ENCODE measurements at places on chromosomes 1 and 21. TPM values are rescaled to one million over a fixed set of nuclear protein-coding genes. Genes with fewer than 3 reads are reported as not detected.

- DNase-seq, result no peak
- no peaks in the 10 kb centered on the region for H3K27me3 ChIP-seq
- no peaks in the 10 kb centered on the region for H3K36me3 ChIP-seq
- H3K27ac ChIP-seq, result no peak overlapping the region
Observed at GRCh38 chr1:6511561-6512244, 20.2 kb upstream of the PLEKHG5 start.

DNA sequence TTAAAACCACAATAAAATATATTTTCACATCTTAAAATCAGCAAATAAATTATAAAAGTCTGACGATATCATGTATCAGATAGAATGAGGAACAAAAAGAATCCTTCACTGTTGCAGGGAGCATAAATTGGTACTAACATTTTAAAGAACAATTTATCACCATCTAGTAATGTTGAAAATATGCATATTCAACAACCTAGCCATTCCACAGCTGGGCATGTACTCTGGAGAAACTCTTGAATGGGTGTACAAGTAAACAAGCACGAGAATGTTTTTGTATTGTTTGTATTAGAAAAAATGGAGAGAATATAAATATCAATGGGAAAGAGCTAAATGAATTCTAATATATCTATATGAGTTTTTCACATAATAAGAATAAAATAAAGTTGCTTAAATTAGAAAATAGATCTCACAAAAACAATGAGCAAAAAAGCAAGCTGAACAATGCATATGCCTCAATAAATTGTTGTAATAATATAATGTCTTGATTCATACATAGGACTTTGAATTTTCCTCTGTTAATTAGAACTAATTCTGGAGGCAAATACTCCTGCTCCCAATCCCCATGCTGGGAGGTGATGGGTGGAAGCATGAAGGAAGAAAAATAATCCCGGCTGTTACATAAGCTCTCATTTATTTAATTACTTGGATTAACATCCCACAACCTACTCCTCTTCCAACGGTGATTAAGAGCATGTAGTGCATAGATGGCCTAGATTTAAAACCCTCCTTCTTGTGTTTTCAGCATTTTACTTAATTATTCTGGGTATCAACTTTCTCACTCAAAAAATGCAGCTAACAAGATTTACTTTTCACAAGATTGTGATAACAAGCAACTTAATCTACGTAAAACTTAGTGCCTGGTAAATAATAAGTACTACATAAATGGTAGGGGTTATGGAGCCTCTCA, 5.5 kb upstream of the FMO2 start:
- no peaks in the 10 kb centered on the region for H3K36me3 ChIP-seq
- no peak overlapping the region for H3K27ac ChIP-seq
- H3K27me3 ChIP-seq, result no peaks in the 10 kb centered on the region
- H3K4me3 ChIP-seq, result no peak overlapping the region

GRCh38 chr21:35520302-35520701, 471.2 kb upstream of the RUNX1 start:
- H3K27ac ChIP-seq, result no peak overlapping the region
- no peak for DNase-seq
- H3K4me1 ChIP-seq, result peaks cover 20% of the 10 kb centered on the region
- H3K36me3 ChIP-seq, result no peaks in the 10 kb centered on the region

- H3K27me3 ChIP-seq, result peaks cover 6% of the 10 kb centered on the region
- no peaks in the 10 kb centered on the region for H3K36me3 ChIP-seq
- peak; percentile 61 for DNase-seq
- peak within 1 kb of the TSS; percentile 99 for H3K4me3 ChIP-seq
Observed at GRCh38 chr1:155207806-155208540, at the start of gene THBS3. TSS of gene THBS3 (minus strand) at chr1:155207897. CDS start at chr1:155207876, 21 bp downstream.

GRCh38 chr21:25636727-25637126, 2.3 kb upstream of the JAM2 start:
- no peak overlapping the region for H3K27ac ChIP-seq
- DNase-seq, result no peak
- peaks cover 24% of the 10 kb centered on the region for H3K27me3 ChIP-seq
- no peak overlapping the region for H3K4me3 ChIP-seq
- peaks cover 10% of the 10 kb centered on the region for H3K4me1 ChIP-seq

DNA sequence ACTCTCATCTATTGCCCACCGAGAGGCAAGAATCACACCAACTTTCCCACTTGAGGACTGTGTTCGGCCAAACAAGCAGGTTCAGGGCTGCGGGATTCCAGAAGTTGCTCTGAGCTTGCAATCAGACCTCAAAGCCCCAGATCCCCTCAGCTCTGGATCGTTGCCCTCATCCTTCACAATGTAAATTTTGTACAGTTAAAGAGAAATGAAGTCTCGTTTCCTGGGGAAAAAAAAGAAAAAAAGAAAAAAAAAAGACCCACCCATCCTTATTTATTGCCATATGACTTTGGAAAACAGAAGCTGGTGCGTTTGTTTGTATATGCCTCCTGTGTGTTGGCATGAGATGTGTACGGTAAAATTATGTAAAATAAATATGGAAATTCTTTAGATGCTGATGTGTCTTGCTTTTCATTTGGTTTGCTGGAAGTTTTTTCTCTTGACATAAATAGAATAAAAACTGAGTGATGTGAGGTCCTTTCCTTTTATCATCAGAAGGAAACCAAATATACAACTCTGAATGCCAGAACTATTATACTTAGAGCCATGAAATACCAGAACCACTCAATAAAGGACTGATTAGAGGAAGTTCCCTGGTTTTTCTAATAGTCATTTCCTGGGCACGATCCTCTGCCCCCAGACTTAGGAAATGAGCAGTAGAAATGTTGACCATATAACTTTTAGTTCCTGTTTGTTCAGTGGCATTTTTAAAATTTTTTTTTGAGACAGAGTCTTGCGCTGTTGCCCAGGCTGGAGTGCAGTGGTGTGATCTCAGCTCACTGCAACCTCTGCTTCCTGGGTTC, 48.7 kb downstream of the LHX4 start:
- H3K27ac ChIP-seq, result peak overlapping the region; percentile 20
- no peak overlapping the region for H3K4me3 ChIP-seq
- H3K27me3 ChIP-seq, result no peaks in the 10 kb centered on the region
- peaks cover 17% of the 10 kb centered on the region for H3K4me1 ChIP-seq

- no peak for DNase-seq
- no peaks in the 10 kb centered on the region for H3K4me1 ChIP-seq
- H3K27me3 ChIP-seq, result no peaks in the 10 kb centered on the region
- no peak overlapping the region for H3K27ac ChIP-seq
Observed at GRCh38 chr1:19525607-19526545, 40.5 kb upstream of the CAPZB start.

GRCh38 chr1:162145280-162145965, 75.9 kb downstream of the NOS1AP start:
- DNase-seq, result peak; percentile 48
- peak overlapping the region; percentile 38 for H3K4me3 ChIP-seq
- no peaks in the 10 kb centered on the region for H3K36me3 ChIP-seq
- H3K27ac ChIP-seq, result peak overlapping the region; percentile 87
- H3K4me1 ChIP-seq, result peaks cover 49% of the 10 kb centered on the region
- 0 out of 2 replicates have a peak, but pooled peaks cover 6% of the 10 kb centered on the region for H3K27me3 ChIP-seq

DNA sequence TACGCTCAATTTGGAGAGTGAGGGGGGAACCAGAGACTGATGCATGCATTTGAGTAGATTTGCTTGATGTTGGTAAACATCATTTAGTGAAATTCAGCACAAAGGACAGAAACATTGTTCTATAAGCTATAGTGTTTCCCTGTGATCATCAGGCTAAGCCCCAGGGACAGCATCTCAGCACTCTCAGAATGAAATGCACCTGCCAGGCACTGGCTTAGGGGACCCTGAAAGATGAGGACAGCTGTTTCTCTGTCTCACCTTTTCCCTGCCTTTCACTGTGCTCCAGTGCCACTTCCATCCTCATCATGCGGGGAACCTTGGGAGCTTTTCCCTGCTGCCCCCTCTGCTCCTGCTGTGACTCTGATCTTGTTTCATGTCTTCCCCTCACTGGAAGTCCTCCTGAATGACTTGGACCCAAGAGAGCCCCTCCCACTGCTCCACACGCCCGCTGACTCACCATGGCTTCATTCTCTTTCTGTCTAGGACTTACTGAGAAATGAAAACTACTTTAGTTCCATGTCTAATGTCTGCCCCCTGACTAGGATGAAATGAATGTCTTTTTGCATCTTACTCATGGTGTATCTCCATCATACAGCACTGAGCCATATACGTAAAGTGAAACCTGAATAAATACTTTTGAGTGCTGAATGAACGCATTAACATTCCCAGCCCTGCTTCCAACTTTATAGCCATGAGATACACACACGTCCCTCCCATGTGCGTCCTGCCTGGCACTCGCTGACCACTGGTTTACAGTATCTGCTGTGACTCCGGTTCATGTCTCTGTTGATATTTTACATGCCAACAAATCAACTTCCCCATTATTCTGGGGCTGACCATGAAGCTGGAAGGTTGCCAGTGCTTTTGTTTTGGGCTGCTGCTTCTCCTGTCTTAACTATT, 182.0 kb downstream of the PCP4 start:
- H3K4me1 ChIP-seq, result no peaks in the 10 kb centered on the region
- no peak overlapping the region for H3K27ac ChIP-seq
- H3K27me3 ChIP-seq, result no peaks in the 10 kb centered on the region
- H3K36me3 ChIP-seq, result no peaks in the 10 kb centered on the region

DNA sequence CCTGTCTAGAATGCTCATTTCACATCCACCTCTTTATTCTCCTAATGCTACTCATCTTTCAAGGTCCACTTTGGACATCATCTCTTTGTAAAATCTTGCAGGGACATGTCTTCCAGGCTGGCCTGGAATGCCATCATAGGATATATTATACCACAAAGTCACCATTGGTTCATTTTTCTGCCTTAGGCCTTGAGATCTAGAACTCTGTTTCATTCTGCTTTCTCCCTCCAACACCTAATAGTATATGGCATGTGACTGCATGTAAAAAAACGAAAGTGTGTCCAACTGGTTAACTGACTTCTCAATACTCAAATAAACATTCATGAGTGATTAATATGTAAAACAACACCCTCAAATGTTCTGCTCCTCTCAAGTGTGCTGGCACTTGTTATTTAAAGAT, 84.1 kb downstream of the RGS2 start:
- H3K27me3 ChIP-seq, result no peaks in the 10 kb centered on the region
- peaks cover 6% of the 10 kb centered on the region for H3K4me1 ChIP-seq
- no peaks in the 10 kb centered on the region for H3K36me3 ChIP-seq
- DNase-seq, result no peak

DNA sequence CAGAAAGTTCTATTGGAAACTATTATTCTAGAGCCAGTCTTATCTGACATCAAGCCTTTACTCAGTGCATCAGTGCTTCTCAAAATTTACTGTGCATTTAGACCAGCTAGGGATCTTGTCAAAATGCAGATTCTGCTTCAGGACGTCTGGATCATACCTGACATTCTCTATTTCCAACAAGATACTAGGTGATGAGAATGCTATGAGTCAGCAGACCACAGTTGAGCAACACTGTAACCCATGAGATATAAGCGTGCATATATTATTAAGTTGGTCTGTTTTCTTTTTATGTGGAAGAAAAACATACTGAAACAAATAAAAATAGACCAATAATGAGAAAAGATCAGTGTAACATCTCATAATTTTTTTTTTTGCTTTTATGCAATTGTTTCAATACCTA, 40.4 kb upstream of the KCNH1 start:
- H3K27ac ChIP-seq, result no peak overlapping the region
- H3K4me1 ChIP-seq, result peaks cover 8% of the 10 kb centered on the region
- DNase-seq, result no peak

- peak overlapping the region; percentile 93 for H3K4me3 ChIP-seq
- no peaks in the 10 kb centered on the region for H3K27me3 ChIP-seq
- DNase-seq, result no peak
- H3K4me1 ChIP-seq, result peaks cover 17% of the 10 kb centered on the region
Observed at GRCh38 chr1:27960762-27961645, 1.2 kb downstream of the XKR8 start.

DNA sequence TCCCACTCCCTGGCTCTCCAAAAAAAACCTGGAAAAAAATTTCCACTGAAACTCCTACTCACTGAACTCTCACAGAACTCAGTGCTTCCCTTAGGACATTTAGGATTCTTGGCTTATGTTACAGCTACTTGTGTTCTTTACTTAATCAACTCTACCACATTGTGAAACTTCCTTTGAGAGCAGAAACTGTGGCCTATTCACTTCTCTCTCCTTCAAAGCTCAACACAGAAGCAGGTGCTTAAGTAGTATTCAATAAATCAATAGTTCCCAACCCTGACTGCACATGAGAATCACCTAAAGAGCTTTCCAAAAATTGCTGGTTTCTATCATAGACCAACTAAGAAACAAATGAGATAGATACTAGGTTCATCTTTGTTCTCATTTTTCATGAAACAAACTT, 67.9 kb upstream of the DMRTA2 start:
- no peaks in the 10 kb centered on the region for H3K36me3 ChIP-seq
- no peak for DNase-seq
- no peak overlapping the region for H3K4me3 ChIP-seq
- H3K27me3 ChIP-seq, result no peaks in the 10 kb centered on the region
- no peaks in the 10 kb centered on the region for H3K4me1 ChIP-seq

- no peaks in the 10 kb centered on the region for H3K27me3 ChIP-seq
- H3K4me1 ChIP-seq, result peaks cover 5% of the 10 kb centered on the region
- peak overlapping the region; percentile 87 for H3K27ac ChIP-seq
- H3K4me3 ChIP-seq, result no peak overlapping the region
- peaks cover 97% of the 10 kb centered on the region for H3K36me3 ChIP-seq
Observed at GRCh38 chr1:8864713-8865344, 13.7 kb downstream of the ENO1 start.

DNA sequence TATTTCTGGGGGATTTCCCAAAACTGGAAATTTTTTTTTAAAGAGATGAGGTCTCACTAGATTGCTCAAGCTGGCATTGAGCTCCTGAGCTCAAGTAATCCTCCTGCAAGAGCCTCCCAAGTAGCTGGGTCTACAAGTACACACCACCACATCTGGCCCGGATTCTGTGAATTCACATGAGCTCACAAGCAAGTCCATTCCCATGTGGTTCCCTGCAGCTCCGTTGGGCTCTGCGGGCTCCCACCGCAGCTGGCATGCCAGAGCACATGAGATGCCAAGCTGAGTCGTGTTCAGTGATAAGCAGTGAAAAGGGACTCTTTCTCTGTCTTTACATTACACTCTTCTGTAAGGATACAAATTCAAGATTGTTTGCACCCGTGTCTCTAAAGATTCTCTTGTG, 21.9 kb upstream of the TTF2 start:
- no peaks in the 10 kb centered on the region for H3K27me3 ChIP-seq
- H3K4me3 ChIP-seq, result no peak overlapping the region
- DNase-seq, result no peak
- no peak overlapping the region for H3K27ac ChIP-seq
- H3K4me1 ChIP-seq, result no peaks in the 10 kb centered on the region
- H3K36me3 ChIP-seq, result no peaks in the 10 kb centered on the region

DNA sequence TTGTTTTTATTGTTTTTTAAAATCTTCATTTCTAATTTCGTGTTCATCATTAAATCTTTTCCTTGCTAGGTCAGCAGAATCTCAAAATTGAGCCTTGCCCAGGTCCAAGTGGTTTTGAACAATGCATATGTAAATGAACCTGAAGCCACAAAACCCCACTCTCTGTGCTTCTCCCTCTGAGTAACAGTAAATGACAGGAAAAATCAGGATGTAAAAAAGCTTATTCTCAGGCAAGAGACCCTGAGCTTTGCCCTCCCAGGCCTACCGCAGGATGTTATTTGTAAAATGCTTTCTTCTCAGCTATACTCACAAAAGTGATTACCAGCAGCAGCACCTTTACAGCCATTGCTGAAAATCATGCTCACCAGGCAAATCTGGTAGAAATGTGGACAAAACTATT, 47.6 kb downstream of the TYW3 start:
- H3K4me1 ChIP-seq, result peaks cover 25% of the 10 kb centered on the region
- H3K36me3 ChIP-seq, result no peaks in the 10 kb centered on the region
- H3K27me3 ChIP-seq, result no peaks in the 10 kb centered on the region
- H3K4me3 ChIP-seq, result no peak overlapping the region

The TRIM67 gene
- total RNA-seq, result not detected

The FCRL1 gene
- total RNA-seq, result not detected

The TSSK3 gene
- total RNA-seq, result not detected

The SESN2 gene
- total RNA-seq, result 43.6 TPM

The SLC30A10 gene
- total RNA-seq, result 0.47 TPM

The ESRRG gene
- 1.7 TPM for total RNA-seq

The IL6R gene
- total RNA-seq, result 13.8 TPM

The NTMT2 gene
- not detected for total RNA-seq

The WLS gene
- total RNA-seq, result 1.2 TPM

Data from GM23338 (cell line).